ENCODE measurements at places on chromosomes 7 and 10.
A peak's percentile ranks its signal among the peaks of the same experiment; 100 is the strongest.

DNA sequence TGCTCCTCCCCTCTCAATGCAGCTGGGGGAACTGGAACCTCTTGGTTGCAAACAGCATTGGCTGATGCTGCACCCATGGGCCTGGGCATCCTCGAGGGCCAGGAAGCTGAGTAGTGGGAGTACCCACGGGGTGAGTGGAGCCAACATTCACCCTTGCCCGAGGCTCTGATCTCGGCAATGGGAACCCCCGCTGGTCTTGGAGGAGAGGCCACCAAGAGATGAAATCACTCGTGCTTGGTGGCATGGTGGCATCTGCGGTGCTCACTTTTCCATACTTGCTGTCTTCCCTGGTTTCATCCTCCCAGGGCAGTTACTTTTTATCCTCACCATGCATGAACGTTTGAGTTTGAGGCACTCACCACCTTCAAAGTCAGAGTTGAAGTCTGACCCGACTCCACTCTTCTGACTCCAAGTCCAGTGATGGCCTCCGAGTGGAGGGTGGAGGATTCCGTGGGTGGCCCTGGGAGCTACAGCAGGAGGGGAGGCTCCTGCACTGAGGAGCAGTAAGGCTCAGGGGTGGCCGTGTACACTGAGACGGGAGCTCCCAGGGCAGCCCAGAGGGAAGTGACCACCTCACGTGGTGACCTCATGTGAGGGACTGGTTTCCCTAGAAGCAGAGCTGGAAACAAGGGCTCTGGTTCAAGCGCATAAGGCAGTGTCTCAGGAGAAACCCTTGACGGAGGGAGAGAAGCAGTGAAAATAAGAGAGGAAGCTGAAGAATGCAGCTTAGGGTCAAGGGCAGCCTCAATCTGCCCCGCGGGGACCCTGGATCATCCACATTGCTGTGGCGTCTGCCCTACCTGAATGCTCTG lies 349.1 kb downstream of the TCERG1L start:
- DNase-seq, result peak; percentile 95

GRCh38 chr7:44522315-44522714 lies 18.8 kb downstream of the NPC1L1 start:
- no peak for DNase-seq

- no peak for DNase-seq
Observed at GRCh38 chr10:58586282-58587245, 73.9 kb downstream of the BICC1 start.

DNA sequence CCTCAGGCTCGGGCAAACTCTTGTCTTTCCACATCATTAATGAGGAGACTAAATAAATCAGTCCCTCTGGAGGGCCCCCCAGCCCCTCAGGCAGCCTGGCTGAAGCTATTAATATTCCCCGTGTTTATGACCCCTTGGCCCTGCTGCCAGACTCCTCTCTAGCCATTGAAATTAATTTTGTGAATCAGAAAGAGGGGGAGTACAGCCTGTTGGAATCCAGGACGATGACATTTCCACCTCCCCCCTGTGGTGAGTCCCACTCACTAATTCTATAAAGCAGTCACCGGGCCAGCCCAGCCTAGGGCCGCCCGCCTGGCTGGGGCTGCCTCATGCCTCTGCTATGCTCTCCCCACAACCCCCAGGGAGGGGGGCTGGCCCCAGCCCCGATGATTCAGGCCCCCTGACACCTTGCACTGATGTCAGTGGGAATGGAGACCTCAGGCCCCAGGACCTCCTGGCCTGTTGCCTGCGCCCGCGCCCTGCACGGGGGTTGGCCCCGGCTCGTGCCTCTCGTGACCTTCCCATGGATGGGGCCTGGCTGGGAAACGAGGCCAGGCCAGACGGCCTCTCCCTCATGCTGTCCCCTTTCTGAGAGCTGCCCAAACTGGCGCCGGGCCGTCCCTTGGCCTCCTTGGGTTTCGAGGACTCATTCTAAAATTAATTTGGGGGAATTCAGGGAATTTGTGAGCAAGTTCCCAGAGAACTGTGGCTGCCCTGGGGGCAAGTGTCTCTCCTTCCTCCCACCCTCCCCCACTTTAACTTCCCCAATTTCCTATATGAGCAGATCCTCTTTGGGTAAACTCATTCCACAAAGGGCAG lies 34.0 kb downstream of the TMEM270 start:
- DNase-seq, result peak; percentile 97

- no peak for DNase-seq
Observed at GRCh38 chr10:70925377-70926225, 37.2 kb upstream of the PCBD1 start.

DNA sequence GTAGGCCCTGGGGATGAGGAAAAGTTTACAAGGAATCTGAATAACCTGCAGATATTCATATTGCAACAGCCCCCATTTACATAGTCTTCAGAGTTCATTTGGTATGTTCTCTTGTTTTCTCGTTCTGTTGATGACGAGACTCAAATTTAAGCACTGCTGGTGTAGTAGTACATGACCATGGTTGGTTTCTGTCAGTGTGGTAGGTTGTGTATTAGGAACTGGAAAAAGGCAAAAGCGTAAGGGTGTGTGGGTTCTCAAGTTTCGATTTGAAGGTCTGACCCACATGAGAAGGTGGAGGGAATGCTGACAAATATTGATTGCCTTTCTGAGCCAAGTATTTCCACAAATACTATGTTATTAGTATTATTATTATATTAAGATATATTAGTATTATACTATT lies 151.7 kb downstream of the AUTS2 start:
- no peak for DNase-seq

- no peak for DNase-seq
Observed at GRCh38 chr7:151665368-151665767, 145.7 kb upstream of the RHEB start.

DNA sequence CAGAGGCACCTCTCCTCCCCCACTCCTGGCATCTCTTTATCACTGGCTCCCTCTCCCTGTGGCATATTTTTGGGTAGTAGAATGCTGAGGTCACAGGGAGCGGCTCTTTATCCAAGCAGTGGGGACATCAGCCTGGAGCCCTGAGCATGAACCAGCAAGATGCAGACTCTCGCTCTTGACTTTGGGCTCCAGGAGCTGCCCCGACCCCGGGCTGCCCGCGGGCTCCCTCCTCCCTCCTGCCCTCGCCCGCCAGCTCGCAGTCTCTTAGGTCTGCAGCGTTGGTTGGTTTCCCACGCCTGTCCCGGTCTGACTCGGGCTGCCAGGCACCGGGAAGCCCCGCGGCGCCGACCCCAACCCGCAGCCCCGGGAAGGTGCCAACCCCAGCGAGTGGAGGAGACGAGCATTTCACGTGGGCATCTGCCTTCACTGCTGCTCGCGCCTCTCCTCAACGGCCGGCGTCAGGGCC lies 1.3 kb downstream of the INSYN2A start:
- DNase-seq, result no peak

GRCh38 chr7:20172736-20173334 lies 44.3 kb downstream of the MACC1 start:
- no peak for DNase-seq

DNA sequence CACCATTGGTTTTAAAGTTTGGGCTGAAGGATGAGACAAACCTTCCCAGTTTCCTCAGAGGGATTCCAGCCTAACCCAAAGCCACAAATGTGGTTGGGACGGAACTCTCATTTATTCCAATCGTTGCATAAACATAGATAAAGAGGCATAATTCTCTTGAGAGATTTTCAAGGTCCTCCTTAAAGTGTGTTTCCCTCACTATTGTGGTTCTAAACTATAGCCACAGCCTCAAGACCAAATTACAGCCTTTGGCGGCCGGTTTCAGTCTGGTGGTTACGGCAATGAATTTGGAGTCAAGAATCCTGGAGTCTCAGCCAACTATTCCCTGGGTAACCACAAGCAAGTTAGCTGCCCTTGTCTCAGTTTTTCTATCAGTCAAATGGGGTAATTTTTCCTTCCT lies 42.6 kb downstream of the SEM1 start:
- DNase-seq, result no peak

- DNase-seq, result no peak
Observed at GRCh38 chr10:60666221-60666620, 112.1 kb upstream of the CDK1 start.

GRCh38 chr7:158933468-158934139 lies 77.2 kb downstream of the DYNC2I1 start:
- no peak for DNase-seq

- DNase-seq, result no peak
Observed at GRCh38 chr7:148402159-148402558, 188.4 kb upstream of the C7orf33 start.

DNA sequence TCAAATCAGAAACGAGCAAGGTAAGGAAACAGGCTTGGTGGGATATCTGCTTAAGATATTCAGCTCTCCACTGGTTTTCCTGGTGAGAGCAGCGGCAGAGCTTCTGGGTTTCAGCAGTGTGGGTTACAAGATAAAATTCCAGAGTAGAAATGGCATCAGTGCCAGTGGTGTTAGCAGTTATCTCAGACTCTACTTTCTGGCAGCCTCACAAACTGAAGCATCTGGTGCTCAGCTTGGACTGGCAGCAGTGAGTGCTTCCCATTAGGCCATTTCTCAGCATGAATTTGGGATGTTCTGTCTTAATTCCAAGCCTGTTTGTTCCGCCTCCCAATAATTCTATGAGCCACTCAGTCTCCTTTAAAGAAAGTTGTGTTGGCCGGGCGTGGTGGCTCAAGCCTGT lies 6.9 kb upstream of the GSTO2 start:
- no peak for DNase-seq

DNA sequence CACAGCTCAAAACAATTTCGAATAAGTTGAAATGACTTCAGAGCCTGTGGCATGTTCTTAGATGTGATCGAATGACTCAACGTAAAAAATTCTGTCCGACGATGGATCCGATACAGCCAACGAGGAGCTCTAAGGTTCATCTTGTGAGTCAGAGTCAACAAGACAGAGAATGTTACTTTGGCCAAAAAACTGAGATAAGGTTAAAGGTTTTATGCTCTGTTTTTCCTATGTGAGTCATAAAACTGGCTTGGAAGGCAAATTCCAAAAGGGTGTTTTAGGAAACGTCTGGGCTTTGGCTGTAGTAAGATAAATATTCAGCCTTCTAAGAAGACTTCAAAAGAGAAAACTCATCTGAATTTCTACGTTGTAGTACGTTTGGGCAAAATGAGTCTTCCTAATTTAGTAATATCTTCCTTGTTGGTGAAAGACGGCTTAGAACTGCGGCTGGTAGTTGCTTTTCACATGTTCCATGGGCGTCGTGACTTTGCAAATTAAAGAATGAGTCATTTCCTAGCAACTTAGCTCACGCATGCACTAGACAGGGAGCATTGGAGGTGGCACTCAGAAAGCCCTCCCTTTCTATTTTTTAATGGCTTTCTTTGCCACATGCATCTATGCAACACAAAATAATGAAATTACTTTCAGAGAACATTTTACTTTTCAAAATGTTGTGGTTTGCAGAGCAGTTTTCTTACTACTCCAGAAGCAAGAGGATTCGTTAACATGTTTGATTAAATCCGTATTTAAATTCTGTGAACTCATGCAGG lies 28.2 kb downstream of the PFKP start:
- no peak for DNase-seq

DNA sequence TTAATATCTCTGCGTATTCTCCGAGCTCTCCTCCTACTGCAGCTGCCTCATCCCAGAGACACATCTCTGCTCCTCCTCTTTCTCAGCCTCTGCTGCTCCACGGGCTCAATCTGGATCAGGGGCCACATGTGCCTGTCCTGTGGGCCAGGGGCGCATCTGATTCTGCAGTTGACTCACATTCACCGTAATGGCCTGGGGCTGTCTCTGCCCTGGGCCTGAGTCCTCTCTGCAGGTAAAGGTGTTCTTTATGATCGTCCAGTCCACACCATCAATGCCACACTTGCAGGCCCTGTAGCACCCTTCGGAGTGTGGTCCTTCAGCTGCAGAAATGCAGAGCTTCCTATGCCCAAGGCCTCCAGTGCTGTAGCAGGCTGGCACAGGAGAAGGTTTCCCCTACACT lies 154.5 kb downstream of the OAT start:
- DNase-seq, result no peak

DNA sequence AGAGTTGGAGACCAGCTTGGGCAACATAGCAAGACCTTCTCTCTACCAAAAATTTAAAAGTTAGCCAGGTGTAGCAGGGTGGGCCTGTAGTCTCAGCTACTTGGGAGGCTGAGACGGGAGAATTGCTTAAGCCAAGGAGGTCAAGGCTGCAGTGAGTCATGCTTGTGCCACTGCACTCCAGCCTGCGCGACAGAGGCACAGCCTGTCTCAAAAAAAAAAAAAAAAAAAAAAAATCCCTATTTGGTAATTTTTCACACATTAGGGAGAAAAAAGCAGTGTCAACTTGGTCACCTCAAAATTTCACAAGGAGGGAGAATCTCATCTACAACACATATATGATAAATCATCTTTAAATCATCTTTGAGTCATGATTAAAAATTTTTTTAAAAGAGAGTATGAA lies 6.4 kb upstream of the ZNF398 start:
- DNase-seq, result no peak

DNA sequence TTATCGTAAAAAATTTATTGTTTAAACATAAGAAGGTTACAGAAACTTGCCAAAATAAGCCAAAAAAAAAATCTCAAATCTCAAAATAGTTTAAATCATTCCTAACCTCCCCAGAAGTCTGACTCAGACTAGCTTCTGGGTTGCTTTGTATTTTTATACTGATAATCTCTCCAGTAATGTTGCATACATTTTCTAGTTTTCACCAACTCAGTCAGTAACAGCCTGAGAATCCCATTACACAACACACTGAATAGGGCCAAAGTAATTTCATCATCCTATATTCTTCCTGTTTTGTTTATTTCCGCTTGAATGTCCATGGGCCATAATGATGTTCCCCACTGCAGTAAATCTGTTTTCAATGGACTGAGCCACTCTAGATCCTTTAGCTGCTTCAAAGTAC lies 478.5 kb downstream of the GPAM start:
- DNase-seq, result no peak

DNA sequence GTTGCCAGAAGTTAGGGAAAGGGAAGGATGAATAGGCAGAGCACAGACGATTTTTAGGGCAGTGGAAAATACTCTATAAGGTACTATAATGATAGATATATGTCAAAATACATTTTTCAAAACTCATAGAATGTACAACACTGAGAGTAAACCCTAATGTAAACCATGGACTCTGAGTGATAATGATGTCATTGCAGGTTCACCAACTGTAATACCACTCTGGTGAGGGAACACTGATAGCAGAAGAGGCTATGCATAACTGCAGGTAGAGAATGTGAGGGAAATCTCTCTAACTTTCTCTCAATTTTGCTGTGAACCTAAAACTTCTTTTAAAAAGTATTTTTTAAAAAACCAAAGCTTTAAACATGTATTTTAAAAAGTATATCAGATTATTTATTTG lies 22.1 kb downstream of the POT1 start:
- DNase-seq, result no peak

All from vagina (tissue), 2 donors.